ENCODE measurements at places on chromosomes 12 and 14.

DNA sequence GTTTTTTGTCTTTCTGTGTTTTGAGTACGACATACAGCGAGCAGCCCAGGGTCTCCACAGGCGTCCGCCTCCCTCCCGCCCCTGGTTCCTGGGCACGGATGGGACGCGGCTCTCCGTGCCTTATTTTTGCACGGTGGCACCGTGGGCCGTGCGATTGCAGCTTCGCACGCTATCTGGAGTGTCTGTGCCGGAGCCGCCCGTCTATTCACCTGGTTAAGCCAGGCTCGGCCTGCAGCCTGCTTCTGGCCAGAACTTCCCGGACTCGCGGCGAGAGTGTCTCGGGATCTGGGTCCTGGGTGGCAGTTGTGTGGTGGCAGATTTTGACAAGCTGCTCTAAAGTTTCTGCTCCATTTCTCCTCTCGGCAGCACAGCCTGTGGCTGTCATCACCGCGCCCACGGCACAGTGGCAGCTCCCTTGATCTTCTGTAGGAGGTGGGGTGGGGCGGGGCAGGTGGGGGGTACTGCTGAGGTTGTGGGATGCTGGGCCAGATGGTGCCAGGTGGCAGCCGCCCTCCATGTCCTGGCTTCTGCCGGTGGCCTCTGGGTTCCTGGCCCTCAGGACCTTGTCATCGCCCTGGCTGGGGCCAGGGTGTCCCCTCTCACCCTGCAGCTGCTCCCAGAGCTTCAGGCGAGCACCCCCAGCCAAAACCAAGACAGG lies 2.9 kb downstream of the MMP17 start:
- DNase-seq, result no peak

DNA sequence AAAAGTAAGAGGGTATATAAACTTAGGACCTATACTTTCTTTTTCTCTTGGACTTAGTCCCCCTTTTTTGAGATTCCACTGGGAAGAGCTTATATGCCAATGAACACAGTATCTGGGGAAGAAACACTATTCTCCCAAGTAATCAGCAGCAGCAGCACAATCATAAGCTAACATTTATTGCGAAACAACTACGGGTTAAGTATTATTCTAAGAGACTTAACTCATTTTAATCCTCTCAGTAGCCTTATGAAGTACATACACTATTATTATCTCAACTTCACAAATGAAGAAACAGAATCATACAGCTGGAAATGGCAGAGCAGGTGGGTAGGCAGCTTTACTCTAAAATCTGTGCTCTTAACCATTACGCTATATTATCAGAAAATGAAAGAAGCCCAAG lies 27.9 kb downstream of the BAZ2A start:
- DNase-seq, result no peak

- peak; percentile 90 for DNase-seq
Measured at GRCh38 chr14:77301103-77301502, 19.6 kb downstream of the POMT2 start.

DNA sequence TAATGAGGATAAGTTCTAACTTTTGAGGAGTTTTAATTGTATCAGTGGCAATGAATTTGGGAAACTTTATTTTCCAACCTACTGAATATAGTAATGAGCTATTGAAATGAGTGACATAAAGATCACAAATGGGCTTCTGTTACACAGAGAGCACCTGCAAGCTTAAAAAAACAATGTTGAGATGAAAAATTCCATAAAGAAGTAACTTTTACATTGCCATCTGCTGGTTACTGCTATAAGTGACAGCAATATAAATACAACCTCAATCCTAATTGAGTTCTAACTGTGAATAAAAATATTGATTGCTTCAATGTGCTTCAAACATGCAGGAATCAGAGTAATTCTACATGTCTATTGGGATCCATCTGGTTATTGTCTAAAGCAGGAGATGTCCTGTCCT lies 14.2 kb downstream of the WIF1 start:
- no peak for DNase-seq

DNA sequence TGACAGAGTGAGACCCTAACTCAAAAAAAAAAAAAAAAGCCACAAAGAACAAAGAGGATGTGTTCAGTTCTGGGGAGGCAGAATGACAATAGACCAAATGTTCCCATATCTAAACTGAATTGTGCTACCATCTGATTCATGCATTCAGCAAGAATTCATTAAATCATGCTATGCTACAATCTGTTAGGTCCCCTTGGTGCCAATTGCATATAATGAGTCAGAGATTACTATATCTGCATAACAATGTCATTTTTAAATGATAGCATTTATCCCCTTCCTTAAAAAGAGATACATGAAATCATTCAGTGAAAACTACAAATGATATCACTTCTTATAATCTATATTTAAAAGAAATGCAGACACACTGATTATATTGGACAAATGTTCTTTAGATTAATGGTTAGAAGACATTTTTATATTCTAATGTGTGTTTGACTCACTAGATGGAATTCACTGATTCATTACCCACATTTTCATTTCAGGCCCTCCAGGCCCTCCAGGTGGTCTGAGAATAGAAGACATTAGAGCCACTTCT lies 207.6 kb upstream of the PDZRN4 start:
- no peak for DNase-seq

DNA sequence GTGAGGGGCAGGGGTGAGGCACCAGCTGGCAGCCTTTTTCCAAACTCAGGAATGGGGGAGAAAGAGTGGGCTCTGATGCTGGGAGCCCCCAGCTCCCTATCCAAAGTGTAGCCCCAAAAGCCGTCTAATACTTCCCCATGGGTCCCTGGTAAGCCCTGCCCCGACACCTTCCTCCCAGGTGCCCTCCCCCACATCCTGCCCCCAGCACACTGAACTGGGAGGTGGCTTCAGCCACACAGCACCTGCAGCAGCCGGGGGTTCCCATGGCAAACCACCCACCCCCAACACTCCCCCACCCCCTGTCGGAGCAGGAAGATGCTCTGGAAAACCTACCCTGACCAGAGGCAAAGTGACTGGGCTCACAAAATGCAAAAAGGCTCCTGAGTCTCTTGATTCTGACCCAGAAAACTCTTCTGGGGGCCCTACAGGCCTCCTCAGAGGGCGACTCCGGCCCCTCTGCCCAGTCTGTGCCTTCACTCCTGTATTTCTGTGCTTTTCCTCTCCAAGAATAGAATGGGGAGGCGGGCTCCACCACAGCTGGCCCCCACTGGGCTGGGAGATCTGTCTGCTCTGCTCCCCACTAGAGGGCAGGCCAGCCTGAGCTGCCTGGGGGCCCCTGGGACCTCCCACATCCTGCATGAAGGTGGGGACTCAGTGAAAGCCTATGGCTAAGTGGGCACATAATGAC lies 81.6 kb downstream of the ITPK1 start:
- DNase-seq, result no peak

All from H1 (cell line).